ENCODE measurements at places on chromosomes 3 and 15. TPM values are rescaled to one million over a fixed set of nuclear protein-coding genes. Genes with fewer than 3 reads are reported as not detected.

GRCh38 chr3:173138026-173138425, 3.0 kb downstream of the SPATA16 start:
- no peak for DNase-seq

DNA sequence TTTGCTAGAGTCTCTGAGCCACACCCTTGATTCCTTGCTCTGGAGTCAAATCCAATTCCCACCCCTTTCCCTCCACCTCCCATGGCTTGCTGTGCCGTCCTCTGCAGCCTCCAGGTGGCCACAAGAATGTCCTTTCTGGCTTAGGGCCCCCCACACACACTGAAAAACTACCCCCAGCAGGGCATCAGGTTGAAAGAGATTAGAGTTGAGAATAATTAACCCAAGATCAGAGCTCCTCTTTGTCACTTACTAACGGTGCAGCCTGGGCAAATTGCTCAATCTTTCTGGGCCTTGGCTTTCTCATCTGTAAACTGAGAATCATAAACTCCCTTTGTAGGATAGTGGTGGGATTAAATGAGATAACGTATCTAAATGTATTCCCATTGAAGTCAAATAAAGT, 78.5 kb downstream of the MRPL46 start:
- no peak for DNase-seq

- peak; percentile 10 for DNase-seq
Measured at GRCh38 chr3:44555723-44556122, 730 bp downstream of the ZKSCAN7 start.

GRCh38 chr3:18237251-18238005, 187.7 kb downstream of the SATB1 start:
- peak; percentile 21 for DNase-seq

DNA sequence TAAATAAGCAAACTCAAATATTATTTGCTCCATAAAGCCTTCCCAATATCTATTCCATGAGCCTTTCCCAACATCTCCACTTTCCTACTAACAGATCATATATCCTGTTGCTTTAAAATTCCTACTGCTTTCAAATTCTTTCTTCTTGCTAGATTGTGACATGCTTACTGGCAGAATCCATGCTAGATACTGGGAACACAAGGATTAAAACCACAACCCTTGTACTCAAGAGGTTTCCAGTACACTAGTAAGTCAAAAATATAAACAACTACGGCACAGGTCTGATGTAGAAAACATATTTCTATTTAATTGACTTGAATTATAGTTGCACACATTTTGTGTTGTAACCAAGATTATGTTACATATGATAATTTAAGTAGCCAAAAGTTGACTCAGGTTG, 275.0 kb downstream of the ZBTB20 start:
- DNase-seq, result no peak

- peak; percentile 47 for DNase-seq
Measured at GRCh38 chr3:14925729-14926591, 21.4 kb upstream of the NR2C2 start.

DNA sequence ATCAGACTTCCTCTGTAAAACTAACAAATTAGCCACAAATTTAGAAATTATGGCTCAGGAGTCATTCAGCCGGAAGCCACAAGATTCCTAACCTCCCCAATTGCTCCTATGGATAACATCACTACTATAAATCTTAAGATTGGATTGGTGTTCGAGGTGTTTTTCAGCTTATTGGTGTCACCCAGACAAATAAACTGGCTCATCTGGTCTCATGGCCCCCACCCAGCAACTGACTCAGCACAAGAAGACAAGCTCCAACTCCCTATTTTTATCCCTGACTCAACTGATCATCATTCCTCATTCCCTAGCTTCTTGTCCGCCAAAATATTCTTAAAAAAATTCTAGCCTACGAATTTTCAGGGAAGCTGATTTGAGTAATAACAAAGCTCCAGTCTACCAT, 135.1 kb upstream of the STRIT1 start:
- DNase-seq, result no peak

DNA sequence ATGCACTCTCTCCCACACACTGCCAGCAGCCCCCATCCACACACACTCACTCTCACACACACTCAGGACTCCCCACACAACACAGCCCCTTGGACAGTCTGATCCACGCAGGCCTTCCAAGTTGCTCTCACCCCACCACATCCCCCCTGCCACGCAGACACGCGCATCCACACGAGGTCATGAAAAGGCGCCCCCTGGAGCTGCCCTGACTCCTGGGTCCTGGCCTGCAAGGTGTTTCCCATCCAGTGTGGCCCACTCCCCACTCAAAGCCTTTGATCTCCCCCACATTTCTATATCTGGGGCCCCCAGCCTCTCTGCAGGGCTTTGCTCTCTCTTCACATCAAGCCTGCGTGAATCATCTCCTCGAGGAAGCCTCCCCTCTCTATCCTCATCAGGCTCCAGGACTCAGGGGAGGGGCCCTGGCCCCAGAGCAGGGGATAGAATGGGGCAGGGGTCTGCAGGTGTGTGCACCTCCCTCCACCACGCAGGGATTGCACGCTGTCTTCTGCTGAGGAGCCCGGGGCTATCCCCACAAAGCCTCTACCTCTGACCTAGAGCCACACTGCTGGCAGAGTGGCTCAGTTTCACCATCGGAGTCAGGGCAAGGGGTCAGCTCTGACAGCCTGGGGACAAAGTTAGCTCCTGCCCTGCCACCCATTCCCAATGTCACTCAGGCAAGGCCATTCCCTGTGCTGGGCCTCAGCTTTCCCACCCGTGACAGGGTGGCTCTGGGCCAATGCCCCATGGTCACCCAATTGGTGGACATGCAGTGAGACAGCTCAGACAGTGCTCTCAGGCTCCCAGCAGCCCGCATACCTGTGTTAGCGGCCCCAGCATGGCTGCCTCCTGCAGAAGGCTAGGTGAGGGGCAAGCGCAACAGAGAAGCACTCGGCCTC, 6.4 kb downstream of the MYL3 start:
- DNase-seq, result peak; percentile 2

DNA sequence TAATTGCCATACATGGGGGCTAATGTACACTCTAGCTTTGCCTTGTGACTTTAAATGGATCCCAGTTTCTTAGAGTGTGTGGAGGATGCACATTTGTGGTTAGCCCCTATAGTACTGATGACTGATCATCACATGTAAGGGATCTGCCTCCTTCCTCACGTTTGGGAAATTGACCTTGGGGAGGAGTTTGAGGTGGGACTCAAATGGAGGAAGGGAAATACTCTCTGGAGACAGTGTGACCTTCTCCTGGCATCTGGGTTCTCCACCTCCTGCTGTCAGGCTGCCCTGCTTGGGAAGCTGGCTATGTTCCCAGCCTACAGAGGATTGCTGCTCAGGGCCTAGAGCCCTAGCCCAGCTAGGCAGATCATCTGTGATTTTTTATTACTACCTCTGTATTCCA, 48.7 kb downstream of the PPM1L start:
- DNase-seq, result no peak

- peak; percentile 37 for DNase-seq
Measured at GRCh38 chr3:62529230-62529629, 155.9 kb upstream of the FEZF2 start.

Gene KLHL40
- total RNA-seq, result not detected

Gene P2RY1
- 1.1 TPM for total RNA-seq

Gene EID1
- 82.5 TPM for total RNA-seq

Gene APOD
- not detected for total RNA-seq

All from activated CD4-positive, alpha-beta T cell treated with anti-CD3 and anti-CD28 coated beads for 36 hours (primary cell).